Stimulated activated CD4-positive, alpha-beta T cell treated with anti-CD3 and anti-CD28 coated beads, TNF-alpha, amount 100 ng/mL, for 1 hour (primary cell): ENCODE measurements at places on chromosomes 11 and 22.

DNA sequence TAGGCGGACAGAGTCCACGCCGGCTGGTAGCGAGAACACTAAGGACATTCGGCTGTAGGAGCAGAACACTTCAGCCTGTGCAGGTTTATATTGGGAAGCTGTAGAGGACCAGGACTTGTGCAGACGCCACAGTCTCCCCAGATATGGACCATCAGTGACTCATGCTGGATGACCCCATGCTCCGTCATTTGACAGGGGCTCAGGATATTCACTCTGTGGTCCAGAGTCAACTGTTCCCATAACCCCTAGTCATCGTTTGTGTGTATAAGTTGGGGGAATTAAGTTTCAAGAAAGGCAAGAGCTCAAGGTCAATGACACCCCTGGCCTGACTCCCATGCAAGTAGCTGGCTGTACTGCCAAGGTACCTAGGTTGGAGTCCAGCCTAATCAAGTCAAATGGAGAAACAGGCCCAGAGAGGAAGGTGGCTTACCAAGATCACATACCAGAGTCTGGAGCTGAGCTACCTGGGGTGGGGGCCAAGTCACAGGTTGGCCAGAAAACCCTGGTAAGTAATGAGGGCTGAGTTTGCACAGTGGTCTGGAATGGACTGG is 17.2 kb downstream of the P2RY2 start:
- no peak for DNase-seq

DNA sequence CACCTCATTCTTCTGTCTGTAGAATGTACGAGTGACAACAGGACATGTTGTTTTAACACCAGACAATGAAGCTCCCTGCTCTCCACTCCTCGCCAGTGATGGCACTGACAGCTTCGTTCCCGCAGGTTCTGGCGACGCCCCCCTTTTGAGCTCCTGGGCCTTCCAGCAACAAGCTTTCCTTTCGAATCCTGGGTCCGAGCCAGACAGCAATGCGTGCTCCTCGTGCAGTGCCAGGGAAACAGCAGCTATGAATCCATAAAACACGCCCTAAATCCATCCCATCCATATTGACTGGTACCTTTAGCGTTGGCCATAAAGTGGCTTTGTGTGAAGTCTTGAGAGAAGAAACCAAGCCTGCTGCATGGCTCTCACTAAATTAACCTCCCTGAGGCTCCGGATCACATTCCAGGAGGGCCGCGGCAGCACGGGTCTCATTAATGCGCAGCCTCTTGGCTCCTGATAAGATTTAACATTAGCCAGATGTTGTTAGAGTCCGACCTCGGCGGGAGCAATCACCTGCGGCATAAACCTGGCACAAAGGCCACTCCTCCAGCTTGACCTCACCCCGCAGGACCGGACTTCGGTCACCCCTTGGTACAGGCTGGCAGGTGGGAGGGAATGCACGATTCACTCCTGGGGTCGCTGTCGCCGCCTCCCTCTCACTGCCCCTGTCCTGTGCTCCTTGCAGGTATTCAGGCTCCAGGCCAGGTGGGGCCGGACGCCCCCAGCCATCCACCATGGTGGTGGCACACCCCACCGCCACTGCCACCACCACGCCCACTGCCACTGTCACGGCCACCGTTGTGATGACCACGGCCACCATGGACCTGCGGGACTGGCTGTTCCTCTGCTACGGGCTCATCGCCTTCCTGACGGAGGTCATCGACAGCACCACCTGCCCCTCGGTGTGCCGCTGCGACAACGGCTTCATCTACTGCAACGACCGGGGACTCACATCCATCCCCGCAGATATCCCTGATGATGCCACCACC is 50.1 kb downstream of the MACROD1 start:
- no peak for DNase-seq

DNA sequence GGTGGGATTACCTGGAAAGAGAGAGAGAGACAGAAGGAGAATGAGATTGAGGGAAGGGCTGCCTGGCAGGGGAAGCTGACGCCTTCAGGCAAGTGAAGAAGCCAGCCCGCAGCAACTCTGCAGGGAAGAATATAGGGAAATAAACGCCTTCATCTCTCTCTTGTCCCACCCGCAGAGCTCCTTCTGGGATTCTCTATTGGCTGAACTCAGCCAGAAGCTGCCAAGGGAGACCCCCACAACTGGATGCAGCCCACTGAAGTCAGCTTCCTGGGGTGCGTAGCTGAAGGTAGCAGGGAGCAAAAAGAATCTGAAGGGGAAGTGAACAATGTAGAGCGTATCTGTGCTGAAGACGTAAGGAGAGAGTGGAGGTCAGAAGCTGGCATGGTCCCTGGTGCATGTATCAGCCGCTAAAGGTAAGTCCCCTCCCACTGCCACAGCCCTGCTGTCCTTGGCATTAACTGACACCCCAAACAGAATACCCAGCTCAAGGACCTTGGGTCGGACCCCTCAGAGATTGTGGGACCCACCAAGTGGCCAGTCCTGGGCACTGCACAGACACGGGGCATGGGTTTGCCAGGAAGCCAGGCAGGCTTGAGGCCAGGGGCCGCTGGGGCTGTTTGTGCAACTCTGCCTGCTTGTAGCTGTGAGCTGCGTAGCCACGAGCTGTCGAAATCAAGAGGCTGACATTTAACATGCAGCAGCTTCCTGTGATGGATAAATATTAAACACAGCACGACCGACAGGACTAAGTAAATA is 469.9 kb downstream of the MN1 start:
- no peak for DNase-seq

GRCh38 chr22:29973269-29973668 is 90.3 kb downstream of the MTMR3 start:
- DNase-seq: no peak

DNA sequence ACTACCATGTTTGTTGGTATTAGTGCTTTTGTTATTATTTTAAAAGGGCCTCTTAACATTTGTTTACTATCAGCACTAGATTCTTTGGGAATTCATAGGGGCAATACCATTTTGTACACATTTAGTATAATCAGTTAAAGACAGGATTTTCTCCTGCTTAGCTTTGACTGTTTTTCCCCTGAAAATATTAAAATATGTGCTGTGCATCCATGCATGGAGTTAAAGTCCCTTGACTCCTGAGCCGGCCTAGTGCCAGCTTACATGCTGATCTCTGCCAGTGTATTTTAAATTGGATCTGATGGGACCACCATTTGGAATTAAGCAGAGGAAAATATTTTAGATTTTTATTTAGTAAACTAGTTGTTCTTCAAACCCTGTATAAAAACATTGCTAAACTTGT is 161.4 kb downstream of the METTL15 start:
- DNase-seq: no peak

GRCh38 chr22:27959335-27960090 is 40.5 kb upstream of the PITPNB start:
- no peak for DNase-seq

DNA sequence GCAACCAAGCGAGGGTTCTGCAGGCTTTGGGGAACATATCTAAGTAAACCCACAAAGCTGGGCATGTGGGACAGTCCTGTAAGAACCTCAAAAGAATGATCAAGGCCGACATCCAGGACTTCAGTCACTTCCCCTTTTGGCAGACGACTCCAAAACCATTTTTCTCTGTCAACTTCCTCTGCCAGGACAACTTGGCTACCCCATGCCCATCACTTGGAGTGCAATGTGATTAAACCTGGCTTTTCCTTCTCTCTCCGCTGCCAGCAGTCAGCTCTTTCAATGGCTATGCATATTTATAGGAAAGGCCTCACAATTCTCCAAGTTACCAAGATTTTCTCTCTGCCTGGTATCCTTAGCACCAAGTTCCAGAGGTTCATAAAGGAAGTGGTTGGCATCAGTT is 78.9 kb downstream of the C11orf58 start:
- no peak for DNase-seq

DNA sequence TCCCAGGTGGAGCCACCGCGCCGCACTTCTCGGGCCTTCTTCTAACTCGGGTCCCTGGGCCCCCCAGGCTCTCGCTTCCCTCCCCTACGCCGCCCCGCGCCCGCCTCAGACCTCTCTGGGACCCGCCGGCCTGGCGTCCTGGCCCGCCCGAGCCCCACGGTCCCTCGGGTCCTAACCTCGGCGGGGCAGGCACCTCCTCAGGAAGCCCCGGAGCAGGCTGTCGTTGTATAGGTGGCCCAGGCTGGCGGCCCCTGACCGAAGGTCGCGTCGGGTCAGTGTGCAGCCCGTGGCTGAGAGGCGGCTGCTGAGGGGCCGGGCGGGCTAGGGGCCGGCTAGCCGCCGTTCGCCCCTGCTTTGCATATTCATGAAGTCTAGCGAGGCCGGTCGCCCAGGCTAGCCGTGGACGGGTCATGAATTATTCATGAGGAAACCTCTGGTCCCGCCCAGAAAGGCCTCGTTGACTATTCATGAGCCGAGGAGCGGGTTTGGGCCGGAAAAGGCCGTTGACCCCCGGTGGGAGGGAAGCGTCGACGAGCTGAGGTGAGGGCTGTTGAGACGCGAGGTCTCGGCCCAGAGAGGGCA is at the start of gene HORMAD2:
Gene HORMAD2, plus strand, starts transcription at position 513 of the 582 bp plus-strand sequence. CDS start 13,489 bp downstream, outside the sequence.
- no peak for DNase-seq

GRCh38 chr11:29163231-29163630 is 853.6 kb downstream of the KCNA4 start:
- no peak for DNase-seq

DNA sequence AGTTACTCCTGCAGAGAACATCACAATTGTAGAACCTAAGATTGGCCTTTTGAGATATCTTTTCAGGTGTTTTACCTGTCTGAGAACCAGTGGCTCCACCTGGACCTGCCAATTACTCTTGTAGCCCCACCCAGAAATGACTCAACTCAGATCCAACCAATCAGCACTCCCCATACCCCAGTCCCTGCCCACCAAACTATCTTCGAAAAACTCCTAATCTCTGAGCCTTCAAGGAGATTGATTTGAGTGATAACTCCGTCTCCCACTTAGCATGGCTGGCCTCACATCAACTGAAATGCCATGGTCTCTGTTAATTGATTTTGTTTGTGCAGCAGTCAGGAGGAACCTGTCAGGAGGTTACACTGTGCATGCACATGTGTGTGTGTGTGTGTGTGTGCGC is 103.6 kb downstream of the MTNR1B start:
- no peak for DNase-seq

DNA sequence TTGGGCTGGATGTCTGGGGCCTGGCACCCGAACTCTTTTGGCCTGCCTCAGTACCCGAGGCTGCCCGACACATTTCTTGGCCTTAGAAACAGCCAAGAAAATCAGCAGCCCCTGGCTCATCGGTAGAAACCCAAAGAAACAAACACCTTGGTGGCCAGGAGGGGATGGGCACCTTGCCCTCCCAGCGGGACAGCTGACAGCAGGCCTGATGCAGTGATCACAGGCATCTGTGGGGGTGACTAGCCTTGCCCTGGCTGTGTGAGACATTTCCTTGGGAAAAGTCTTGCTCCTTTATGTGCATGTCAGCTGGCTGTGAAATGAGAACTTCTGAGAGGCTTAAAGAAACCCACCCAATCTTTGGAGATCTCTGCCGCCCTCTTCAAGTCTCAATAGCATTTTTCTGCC is 60.9 kb downstream of the SMIM38 start:
- no peak for DNase-seq

DNA sequence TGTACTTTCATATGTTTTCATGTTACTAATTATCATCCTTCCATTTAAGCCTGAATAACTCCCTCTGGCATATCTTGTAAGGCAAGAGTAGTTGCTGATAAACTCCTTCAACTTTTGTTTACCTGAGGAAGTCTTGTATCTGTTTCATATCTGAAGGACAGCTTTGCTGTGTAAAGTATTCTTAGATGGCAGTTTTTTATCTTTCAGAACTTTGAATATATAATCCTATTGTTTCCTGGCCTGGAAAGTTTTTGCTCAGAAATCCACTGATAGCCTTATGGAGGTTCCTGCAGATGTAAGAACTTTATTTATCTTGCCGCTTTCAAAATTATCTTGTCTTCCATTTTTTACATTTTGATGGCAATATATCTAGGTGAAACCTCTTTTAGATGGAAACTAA is 69.1 kb downstream of the KCNQ1OT1 start:
- DNase-seq: no peak

DNA sequence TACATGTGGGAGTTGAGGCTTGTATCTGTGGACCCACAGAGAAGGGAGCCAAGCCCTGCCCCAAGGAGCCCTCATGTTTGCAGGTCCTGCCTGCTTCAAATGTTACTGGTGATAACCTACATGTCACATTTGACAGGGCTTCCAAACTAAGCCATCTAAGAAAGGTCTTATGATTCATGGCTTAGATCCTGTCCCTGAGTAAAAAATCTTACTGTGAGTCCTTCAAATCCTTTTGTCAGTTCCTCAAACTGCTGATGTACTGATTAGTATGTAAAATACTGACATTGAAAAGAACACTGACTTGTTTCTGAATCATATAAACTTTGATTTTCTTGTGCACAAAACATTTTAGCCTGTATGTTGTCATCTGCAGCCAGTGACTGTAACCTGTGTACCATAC is 1.0 kb upstream of the PANX1 start:
- DNase-seq: no peak

- no peak for DNase-seq
Measured at GRCh38 chr22:17091851-17092250, 7.1 kb downstream of the IL17RA start.

DNA sequence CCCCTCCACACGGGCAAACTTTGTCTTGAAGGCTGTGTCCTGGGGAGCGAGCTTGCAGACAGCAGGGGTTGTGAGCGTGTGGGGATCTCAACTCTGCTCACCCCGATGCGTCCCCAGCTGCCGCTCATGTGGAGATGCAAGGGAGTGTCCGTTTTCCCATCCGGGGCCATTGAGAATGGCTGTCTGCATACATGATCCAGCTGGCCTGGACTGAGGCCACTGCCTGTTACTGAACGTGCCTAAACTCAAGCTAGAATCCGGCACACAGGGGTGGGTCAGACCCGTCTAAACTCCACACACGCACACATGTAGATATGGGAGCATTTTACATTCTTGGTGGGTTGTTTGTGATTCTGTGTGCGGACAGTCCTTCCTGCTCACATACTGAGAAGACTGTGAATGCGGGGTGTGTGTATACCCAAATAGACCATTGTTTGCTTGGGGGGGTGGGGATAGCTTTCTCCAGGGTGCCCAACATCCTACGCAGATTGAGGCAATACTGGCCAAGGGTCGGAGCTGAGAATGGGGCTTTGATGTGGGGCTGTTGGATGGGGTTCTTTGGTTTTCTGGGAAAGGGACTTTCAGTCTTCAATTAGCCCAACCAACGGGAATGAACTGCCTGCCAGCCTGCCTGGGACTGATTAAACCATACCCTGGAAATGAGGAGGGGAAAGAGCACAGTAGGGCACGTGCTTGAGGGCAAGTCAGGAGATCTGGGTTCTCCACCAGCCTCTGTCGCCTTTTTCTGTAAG is 60.4 kb downstream of the ST3GAL4 start:
- no peak for DNase-seq
